ENCODE measurements at places on chromosomes 3 and 15.

- no peak for DNase-seq
Observed at GRCh38 chr15:59116141-59116540, 11.2 kb downstream of the CCNB2 start.

DNA sequence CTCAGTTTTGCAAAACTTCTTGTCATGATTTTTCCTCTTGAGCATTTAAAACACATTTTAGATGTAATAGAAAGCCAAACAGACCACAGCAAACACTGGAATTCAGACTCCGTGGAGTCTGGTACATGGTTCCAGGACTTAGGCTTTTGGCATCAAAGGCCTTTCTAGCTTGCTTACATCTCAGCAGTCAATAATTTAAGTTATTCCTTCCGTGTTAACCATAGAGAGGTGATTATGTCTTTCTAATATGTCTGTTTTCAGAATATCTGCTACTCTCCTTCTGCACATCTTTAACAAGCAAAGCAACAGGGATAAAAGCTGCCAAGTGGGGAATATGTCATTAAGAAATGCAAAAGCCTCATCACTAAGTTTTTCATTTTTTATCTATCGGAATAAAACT lies 171.7 kb upstream of the CRBN start:
- DNase-seq: no peak

DNA sequence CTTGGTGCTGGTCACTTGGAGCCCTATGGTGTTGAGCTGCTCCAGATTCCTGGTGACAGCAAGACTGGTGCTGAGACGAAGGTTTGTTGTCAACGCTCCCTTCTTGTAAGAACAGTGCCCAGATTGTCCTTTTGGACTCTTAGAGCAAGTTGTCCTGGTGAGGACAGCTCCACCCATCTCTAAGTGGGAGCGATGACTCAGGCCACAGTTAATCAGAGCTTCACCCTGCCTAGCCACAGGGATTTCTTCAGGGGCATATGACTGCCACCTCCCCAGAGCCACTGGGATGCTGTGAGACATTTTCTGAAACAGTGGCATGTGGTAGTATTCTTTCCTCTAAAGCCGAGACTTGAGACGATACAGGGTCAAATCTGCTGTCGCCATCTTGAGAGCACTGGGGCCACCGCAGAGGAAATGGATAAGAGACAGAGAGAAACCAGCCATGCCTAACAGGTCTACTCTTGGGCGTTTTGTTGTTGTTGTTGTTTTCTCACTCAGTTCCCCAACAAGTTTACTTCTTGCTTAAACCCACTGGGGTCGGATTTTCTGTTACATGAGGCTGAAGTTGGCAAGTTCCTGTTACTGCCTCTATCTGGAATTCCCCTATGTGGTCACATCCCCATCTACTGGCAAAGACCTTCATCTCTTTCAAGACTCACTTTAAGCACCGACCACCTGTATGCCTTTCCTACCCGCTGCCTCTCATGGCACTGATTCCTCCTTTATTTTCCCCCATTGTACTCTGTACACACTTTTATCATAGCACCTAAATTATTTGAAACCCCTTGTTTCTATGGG lies 16.0 kb upstream of the PCOLCE2 start:
- no peak for DNase-seq

DNA sequence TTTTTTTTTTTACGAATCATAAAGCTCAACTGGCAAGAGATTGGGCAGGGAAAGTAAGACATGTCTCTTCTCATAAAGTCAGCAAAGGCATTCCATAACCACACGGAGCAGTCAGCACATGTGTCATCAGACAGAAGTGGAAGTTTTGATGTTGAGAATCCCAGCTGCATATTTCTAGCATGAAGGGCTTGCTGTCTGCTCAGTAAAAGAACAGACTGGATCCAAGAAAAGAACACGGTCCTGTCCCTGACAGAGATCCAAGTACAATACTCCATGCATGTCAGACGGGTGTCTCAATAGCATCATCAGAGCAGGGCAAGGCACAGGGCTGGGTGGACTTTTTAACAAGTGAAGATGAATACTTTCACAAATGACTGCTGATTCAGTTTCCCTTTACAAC lies 38.2 kb downstream of the ABI3BP start:
- no peak for DNase-seq

- no peak for DNase-seq
Observed at GRCh38 chr3:42608581-42608980, 8.1 kb downstream of the NKTR start.

- no peak for DNase-seq
Observed at GRCh38 chr3:47664519-47664918, 85.9 kb upstream of the CSPG5 start.

- peak; percentile 63 for DNase-seq
Observed at GRCh38 chr3:142586803-142587406, 8.4 kb upstream of the ATR start.

DNA sequence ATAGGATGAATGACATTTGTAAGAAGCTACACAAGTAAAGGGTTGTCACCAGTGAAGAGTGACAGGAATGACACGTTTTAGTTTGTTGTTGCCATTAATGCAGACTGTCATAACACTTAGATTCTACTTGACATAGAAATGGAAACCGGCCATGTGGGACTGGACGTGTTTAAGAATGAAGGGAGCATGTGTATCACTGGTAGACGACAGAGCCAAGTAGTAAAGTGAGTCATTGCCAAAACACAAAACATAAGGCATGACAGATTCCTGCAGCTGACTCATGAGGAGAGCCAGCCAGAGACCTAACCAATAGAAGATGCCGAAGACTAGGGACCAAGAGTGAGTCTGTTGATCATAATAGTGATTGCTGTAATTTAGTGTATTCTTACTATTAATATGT lies 106.2 kb upstream of the PLAAT1 start:
- no peak for DNase-seq

DNA sequence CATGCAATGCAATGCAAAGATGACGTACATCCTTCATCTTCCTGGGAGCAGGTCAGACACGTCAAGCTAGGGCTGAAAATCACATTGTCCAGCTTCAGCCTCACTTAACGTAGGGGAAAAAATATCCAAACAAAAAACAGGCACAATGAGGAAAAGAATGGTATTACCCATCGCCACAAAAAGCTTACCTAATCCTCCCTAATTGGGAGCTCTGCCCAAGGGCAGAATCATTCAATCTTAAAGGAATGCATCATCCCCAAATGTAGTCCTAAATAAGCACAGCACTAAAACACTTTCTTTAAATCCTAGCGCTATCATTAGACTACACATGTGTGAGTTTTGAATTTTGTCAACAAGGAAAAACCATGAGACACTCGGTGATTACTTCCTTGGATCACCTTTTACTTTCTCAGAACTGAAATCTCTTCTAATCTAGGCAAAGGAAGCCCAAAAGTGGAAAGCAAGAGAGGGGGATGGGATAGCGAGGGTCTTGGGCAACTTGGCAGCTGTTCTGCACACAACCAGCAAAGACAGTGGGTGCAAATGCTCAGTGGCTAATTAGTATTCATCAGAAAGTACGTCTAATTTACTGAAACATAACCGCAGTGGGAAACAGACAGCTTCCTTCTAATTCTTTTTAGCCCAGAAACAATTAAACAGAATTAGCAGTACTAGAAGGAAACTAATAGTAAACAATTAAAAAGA lies 87.4 kb downstream of the ADAMTS9 start:
- DNase-seq: no peak

- DNase-seq: no peak
Observed at GRCh38 chr3:36397841-36398240, 17.5 kb downstream of the STAC start.

DNA sequence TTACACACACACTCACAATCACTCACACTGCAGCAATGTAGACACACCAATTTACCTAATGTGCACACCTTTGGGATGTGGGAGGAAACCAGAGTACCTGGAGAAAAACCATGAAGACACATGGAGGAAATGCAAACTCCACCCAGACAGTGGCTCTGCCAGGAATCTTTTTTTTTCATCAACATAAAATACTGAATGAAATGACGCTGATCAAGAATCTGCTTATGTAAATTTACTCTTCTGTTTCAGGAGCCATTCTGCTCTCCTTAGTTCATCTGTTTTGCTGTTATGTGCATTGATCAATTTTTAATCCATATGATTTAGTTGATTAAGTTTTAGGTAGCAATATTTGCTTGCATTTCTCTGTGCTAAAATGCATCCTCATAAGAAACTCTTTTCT lies 414.2 kb upstream of the CCDC54 start:
- no peak for DNase-seq

- DNase-seq: no peak
Observed at GRCh38 chr3:63135367-63135766, 142.7 kb upstream of the SYNPR start.

- DNase-seq: no peak
Observed at GRCh38 chr3:1848935-1849334, 249.7 kb upstream of the CNTN4 start.

- DNase-seq: no peak
Observed at GRCh38 chr3:26624209-26624765, 1.7 kb downstream of the LRRC3B start.

DNA sequence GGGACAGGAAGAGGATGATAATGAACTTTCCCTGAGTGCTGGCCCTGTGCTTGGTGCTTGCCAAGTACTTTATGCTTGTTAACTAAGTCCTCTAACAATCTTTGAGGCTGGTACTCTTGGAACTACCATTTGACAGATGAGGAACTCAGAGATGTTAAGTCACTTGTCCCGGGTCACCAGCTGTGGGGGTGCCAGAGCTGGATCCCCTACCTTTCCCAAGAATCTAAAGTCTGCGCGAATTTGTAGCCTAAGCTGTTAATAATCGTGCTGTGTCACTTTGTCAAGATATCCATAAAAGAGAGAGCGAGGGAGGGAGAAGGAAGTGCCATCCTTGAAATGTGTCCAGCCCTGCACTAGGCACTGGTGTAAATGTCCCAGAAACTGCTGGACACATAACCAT lies 19.0 kb upstream of the ACOX2 start:
- no peak for DNase-seq

Data from CD4-positive, alpha-beta T cell treated with Interleukin-4 for 1 hour (primary cell).